HT1080 (cell line): ENCODE measurements at places on chromosomes 5 and 9.
A peak's percentile ranks its signal among the peaks of the same experiment; 100 is the strongest.

- DNase-seq = no peak
Observed at GRCh38 chr5:31021181-31021624, 172.3 kb upstream of the CDH6 start.

- no peak for DNase-seq
Observed at GRCh38 chr9:98502311-98502975, 206.3 kb downstream of the GABBR2 start.

GRCh38 chr5:6843335-6843734 lies 130.1 kb downstream of the TENT4A start:
- DNase-seq = no peak

DNA sequence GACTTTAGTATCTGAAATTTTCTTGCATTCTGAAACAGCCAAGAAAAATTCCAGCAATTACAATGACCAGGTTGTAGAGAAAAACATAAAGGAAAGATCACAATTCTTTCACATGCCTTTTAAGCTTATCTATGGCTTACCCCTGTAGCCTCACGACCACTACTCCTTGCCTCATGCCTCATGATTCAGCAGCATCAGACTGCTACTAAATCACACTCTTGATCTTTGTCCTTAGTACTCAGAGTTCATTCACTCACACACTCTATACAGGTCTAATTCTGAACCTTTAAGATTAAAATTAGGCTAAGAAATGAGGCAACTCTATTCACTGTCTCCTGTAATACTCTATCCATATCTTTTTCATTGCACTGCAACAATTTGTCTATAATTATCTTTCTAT lies 415.1 kb downstream of the MLLT3 start:
- no peak for DNase-seq

- no peak for DNase-seq
Observed at GRCh38 chr9:4873066-4873465, 80.3 kb downstream of the RCL1 start.

- no peak for DNase-seq
Observed at GRCh38 chr9:254516-254915, 39.9 kb downstream of the DOCK8 start.

GRCh38 chr5:124790301-124790894 lies 44.0 kb upstream of the ZNF608 start:
- peak; percentile 45 for DNase-seq

- DNase-seq = peak; percentile 64
Observed at GRCh38 chr5:78887384-78888118, 97.6 kb downstream of the ARSB start.

GRCh38 chr9:107810461-107810961 lies 320.9 kb upstream of the KLF4 start:
- DNase-seq = peak; percentile 76

GRCh38 chr5:125180231-125180829 lies 433.9 kb upstream of the ZNF608 start:
- DNase-seq = no peak

GRCh38 chr9:11931109-11931508 lies 762.1 kb upstream of the TYRP1 start:
- DNase-seq = peak; percentile 77

- DNase-seq = peak; percentile 3
Observed at GRCh38 chr5:147190331-147190730, 44.5 kb upstream of the STK32A start.

GRCh38 chr5:170551076-170551475 lies 47.3 kb downstream of the KCNIP1 start:
- DNase-seq = no peak

- DNase-seq = no peak
Observed at GRCh38 chr5:134120386-134121138, 6.1 kb downstream of the TCF7 start.

- DNase-seq = no peak
Observed at GRCh38 chr5:66870708-66871107, 274.5 kb downstream of the MAST4 start.

DNA sequence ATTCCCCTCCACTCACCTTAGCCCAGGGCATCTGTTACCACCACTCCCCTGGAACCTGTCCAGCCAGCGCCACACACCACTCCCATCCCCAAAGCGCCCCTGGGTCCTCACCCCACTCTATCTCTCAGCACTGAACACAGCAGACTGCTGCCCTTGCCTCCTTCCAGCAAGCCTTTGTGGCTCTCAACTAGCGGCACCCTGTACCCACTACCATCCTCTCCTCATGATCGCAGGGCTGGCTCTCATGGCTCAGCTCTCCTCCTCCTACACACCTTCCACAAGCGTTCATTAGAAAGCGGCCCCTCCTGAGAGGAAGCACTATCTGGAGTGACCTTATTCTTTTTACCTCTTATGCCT lies 13.3 kb upstream of the BASP1 start:
- no peak for DNase-seq

DNA sequence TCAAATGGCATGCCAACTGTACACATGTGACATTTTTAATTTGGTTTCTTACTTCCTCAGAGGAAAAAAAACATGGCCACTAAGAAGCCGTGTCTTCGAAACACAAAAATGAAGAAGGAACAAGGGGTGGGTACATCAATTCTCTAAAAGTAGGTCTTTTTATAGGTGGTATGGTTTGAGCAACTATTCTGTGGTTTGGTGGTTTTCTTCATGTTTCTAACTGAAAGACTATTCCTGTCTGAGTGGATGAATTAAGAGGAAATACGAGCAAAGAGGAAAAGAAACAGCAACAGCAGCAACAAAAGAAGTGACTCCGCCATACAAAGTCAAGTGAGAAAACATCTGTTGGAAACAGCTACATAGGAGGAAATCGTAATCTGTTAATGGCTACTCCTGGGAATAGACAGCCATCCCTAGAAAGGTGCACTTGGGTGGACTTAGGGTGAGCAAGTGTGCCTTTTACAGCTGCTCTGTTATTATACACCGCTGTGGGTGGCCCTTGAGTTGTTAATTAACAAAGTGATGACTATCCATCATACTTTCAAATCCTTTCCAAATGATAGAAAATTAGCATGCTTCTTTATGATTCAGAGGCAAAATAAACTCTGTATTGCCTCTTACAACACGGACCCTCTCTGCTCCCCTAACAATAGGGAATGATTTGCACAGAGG lies 575.8 kb downstream of the TLE1 start:
- DNase-seq = peak; percentile 9

DNA sequence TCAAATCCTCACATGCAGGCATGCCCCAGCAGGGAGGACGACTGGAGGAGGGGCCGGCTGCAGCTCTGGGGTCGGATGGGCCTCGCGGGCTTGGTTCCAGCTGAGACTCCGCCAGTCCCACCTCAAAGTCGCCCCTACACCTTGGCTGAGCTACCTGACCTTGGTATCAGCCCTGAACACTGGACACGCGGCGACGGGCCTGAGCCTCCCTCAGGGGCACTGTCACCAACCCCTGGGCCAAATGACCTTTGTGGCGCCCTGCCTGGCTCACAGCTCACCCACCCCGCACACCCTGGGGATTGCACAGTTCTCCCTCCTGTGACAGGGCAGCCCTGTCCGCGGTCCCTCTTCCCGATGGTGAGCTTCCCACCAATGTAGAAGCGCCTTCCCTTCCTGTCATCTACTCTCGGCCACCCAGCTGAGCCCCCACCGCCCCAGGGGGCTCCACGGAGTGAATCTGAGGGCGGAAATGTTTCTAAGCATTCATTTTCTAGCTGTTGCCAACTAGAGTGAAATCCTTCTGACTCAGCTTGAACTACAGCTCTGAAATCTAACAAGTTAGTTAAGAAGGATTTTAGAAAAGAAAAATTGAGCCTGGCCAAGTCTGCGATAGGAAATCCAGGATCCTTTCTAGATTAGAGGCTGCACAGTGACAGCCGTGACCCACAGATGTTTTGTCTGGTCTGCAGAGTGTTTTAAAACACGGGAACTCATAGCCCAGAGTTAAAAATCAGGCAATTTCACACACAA lies 138.9 kb upstream of the PHYKPL start:
- DNase-seq = no peak

DNA sequence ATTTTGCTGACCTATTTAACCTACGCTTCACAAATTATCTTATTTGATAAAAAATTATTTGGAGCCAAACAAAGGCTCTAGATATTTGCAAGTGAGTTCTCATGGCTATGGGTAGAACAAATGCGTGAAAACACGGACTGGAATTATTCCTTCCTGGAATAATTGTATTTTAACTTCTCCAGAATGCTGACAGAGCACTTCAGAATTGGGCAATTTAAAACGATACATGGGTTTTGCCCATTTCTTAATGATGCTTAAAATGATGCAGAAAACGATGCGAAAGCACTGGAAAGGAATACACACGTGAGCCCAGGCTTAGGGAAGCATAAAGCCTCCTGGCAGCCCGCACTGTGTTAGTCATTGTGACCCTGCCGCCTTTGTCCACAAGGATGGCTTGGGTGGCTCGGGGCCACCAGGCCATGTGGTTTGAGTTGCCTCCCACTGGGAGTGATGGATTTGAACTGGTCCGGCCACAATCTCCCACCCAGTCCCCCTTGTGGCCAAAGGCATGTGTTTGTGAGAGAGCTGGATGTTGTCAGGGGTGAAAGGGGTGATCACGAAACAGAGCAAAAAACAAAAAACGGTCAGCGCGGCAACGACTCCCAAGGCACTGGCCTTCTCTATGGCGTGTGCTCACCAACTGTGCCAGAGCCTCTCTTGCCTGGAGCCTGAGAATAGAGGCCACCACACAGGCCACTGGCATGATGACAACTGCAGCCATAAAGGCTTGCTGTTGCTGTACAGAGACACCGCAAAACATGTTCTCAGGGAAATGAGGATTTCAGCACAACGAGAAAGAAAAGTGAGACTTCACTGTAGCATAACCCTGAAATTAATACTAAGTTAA lies 234.2 kb upstream of the ADAMTS16 start:
- DNase-seq = peak; percentile 24

- DNase-seq = no peak
Observed at GRCh38 chr5:95244479-95244878, 40.4 kb downstream of the MCTP1 start.
